ENCODE measurements at places on chromosomes 2 and 18.

- DNase-seq: no peak
Observed at GRCh38 chr18:62490967-62491695, 31.7 kb upstream of the ZCCHC2 start.

GRCh38 chr2:121038891-121039616, 245.9 kb downstream of the TFCP2L1 start:
- DNase-seq: no peak

GRCh38 chr2:133061874-133062593, 392.0 kb upstream of the LYPD1 start:
- DNase-seq: no peak

GRCh38 chr2:16035747-16036745, 95.7 kb downstream of the MYCN start:
- no peak for DNase-seq

DNA sequence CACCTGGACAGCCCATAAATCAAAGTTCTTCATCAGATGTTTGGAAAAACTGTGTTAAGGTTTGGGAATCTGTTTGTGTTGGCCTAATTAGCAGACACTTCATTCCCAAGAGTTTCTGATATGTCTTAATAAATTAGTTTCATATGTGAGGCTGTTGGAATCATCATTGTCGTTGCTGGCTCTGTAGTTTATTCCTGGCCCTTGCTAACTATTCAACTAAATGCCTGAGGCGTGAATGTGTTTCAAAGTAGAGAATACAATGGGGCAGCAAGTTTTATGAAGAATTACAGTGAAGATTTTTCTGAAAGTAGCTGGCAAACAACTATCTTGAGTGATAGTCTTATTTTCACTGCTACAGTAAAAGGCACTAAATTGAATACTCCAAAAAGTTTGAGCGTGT, 141.1 kb downstream of the PARD3B start:
- DNase-seq: no peak

- no peak for DNase-seq
Observed at GRCh38 chr18:64185987-64186386, 37.1 kb upstream of the LINC00305 start.

DNA sequence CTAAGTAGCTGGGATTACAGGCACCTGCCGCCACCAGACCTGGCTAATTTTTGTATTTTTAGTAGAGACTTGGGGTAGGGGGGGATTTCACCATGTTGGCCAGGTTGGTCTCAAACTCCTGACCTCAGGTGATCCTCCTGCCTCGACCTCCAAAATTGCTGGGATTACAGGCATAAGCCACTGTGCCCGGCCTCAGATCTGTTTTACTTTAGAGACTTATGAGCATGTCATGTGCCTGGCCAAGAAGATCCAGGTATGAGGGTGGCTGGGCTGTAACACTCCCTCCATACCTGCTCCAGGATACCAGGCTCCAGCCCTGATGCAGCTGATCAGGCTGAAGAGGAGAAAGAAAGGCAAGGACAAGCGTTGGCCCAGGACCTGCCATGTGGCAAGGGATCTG, 125.0 kb downstream of the LPIN1 start:
- no peak for DNase-seq

- no peak for DNase-seq
Observed at GRCh38 chr18:73060666-73061288, 193.0 kb upstream of the NETO1 start.

GRCh38 chr2:158775273-158776027, 19.7 kb upstream of the DAPL1 start:
- DNase-seq: no peak

DNA sequence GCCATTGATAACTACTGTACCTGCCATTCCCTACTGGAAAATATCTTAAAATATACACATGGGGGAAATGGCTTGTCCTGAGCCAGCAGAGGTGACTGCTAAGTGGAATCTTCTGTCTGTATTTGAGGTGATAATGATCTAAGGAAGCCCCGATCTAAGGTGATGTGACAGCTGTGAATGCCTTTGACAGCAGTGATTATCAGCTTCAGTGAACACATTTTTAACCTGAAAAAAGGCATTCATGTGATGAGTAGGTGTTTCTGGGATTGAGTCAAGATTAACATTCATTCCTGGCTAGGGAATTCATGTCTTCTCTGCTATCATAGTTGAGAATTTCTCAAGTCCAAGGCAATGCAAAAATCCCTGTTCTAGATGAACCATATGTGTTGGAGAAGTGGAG, 9.1 kb upstream of the MAPRE2 start:
- DNase-seq: no peak

GRCh38 chr2:177753682-177754491, 318.7 kb downstream of the PDE11A start:
- DNase-seq: peak; percentile 3

DNA sequence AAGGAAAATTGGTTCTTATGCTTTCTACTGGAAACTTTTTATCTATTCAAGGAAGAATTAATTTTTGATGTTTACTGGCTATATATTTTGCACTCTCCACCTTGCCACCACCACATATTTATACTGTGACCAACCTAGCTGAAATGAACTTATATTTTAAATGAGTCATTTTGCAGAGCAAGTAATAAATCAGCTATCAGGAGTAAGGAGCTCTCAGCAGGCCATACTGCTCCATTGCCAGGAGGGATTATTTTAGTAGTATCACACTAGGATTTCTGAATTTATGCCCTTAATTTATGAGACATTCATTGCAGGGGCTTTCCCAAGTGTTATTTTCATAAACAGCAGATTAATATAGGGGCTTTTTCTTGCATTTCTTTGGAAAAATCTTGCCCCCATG, 125.8 kb upstream of the CYP1B1 start:
- no peak for DNase-seq

DNA sequence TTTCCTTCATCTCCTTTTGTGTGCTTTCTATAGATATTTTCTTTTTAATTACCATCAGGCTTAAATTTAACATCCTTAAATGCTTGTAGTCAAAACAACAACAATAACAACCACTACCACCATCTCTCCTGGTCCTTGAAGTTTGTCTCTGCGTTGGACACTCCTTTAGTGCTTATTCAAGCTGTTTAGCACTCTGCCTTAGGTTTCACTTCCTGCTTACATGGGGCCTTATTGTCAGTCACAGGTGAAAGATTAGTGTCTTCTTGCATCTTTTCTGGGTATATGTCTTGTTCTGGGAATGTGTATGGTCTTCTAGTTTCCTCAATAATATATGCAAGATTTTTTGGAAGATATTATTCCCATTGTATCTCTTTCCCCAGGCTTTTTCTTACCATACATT, 240.1 kb upstream of the NXPH2 start:
- no peak for DNase-seq

- no peak for DNase-seq
Observed at GRCh38 chr18:38115201-38115600, 549.6 kb upstream of the CELF4 start.

GRCh38 chr2:239257511-239257937, 143.3 kb downstream of the HDAC4 start:
- peak; percentile 57 for DNase-seq

DNA sequence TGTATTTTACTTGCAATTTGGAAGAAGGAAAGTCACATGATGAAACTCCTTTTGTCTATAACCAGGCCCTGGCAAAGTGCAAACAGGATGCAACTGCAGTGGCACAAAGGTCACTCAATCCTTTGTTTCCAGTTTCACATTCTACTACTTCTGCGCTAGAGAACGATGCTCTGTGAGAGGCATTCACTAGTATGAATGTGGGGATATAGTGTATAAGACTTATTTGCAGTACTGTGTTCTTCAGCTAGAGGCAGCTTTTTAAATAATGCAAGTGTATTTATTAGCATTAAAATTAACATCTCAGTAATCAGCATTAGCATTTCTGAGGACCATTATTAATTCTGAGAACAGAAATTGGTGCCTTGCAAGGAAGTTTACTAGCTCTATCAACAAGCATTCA, 68.9 kb downstream of the PRPF40A start:
- no peak for DNase-seq

DNA sequence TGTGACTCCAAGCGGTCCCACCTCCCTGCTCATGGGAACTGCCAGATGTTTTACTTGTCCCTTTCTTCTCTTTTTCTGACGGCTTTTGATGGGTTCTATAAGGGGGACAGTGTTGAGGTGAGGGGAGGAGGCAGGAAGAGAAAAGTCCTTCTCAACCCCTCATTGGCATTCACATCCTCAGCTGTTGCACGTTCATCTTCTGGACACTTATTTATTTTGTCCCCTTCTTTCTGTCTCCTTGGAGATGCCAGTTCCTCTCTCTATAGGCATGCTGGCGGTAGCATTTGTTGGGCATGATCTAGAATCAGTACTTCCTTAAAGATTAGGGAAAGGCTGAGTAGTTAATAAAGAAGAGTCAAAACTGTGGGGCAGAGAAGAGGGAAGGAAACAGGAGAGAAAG, 99.0 kb upstream of the KLHL14 start:
- no peak for DNase-seq
